ENCODE measurements at places on chromosomes 3 and 15.

GRCh38 chr3:99686955-99687612 lies 48.7 kb downstream of the COL8A1 start:
- DNase-seq = peak; percentile 76

DNA sequence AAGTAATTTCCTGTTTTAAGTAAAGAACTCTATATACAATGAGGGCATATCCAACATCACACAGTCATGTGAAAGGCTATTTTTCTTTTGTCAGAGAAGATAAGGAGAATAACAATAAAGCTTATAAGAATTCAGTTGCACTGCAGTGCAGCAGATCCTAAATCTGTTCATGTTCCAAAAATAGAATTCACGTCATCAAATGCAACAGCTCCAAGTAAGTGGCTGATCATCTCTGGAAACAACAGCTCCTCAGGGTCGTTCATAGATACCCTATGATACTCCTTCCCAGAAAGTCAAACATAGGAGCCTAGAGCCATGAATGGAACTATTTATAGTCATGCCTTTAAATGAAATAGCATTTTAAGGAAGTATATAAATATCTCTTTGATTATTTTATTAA lies 100.2 kb downstream of the FMN1 start:
- DNase-seq = no peak

DNA sequence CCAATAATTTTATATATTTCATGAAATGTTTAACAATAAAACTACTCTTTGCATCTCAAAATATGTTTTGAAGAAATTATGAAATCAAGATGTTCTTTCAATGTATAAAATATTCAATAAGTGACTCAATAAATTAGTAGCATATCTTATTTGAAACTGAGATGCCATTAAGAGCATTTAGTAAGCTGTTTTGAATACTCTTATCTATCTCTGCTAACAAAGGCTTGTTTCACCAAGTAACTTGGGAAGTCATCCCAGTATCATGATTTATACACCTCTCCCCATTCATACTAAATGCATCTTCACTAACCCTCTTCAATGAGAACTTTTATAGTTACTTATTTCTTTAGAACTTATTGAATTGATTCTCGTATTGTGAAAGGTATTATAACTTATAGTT lies 43.1 kb downstream of the TNIK start:
- DNase-seq = no peak

GRCh38 chr3:53800041-53800906 lies 45.9 kb downstream of the CHDH start:
- DNase-seq = no peak

GRCh38 chr3:123344175-123344906 lies 104.5 kb downstream of the ADCY5 start:
- DNase-seq = peak; percentile 45

- peak; percentile 23 for DNase-seq
Measured at GRCh38 chr3:28576614-28577200, 228.1 kb upstream of the AZI2 start.

- DNase-seq = no peak
Measured at GRCh38 chr15:89123181-89123525, 34.9 kb downstream of the ABHD2 start.

GRCh38 chr3:54793171-54793570 lies 134.7 kb downstream of the LRTM1 start:
- DNase-seq = no peak

DNA sequence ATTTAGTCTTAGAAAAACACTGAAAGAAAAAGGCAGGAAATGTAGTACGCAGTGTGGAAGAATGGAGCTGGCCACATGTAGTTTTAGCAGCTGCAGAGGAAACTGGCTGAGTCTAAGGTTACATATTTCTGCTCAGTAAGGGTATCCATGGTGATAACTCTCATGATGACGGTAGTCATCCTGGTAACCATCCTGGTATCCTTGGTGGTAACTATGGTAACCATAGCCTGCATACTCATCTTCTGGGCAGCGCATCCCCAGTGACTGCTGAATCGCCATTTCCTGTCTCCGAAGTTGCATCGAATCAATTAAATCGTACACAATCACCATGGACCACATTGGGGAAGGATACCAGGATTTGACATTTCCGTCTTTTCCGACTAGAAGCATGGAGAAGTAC lies 35.7 kb downstream of the CCDC80 start:
- peak; percentile 55 for DNase-seq

- no peak for DNase-seq
Measured at GRCh38 chr3:30075514-30075913, 530.9 kb upstream of the TGFBR2 start.

DNA sequence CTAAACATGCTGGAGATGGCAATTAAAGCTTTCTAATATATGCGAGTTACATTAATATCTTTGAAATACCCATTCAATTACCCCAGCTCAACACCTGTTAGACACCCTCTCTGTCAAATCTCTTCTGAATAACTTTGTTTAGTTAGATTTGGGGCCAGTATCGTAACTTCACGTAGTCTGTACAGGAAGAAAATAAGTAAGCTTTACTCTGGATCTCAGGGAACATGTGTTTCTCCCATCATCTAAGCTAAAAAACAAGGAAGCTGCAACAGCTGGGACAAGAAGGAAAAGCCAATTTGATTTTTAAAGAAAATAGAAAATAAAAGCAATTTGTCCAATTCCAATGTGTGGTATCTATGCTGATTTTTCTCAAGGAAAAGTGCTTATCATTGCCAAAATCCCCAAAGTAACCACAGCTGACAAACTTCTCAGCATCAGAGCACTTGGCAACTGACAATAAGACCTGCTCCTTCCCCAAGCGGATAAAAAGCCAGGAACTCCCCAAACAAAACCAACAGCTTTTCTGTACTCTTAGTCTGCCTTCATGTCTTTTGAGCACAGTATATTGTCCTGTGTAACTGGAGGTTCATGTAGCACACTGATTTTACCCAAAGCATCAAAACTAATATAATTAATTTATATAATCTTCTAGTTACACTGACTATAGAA lies 279.1 kb downstream of the ZBTB20 start:
- no peak for DNase-seq

DNA sequence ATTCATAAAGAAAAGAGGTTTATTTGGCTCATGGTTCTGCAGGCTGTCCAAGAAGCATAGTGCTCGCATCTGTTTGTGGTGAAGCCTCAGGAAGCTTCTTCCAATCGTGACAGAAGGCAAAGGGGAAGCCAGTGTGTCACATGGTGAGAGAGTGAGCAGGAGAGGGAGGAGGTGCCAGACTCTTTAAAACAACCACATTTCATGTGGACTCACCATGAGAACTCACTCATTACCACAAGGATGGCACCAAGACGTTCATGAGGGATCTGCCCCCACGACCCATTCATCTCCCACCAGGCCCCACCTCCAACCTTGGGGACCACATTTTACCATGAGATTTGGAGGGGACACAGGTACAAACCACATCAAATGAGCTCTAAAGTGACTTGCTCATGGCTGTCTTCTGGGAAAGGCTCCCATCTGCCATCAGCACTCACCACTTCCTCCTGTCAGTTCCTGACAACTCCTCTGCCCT lies 327.3 kb upstream of the TLE3 start:
- no peak for DNase-seq

- no peak for DNase-seq
Measured at GRCh38 chr3:8838234-8838633, 68.8 kb upstream of the OXTR start.

DNA sequence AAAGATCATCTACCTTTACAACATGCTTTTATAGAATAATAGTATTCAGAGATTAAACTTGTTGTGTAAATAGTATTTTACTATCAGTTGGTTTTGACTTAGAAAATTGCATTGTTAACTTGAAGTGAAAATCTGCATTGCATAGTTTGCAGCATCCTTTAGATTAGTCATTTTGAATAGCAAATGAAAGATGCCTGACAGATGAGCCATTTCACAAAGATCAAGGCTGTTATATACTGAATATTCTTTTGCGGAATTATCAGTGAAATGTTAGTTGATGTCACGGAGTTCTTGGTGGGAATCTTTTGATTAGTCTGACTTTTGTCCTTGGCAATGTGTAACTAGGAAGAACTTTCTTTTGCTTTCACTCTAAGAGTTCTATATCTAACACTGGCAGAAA lies 24.5 kb downstream of the RSRC1 start:
- no peak for DNase-seq

DNA sequence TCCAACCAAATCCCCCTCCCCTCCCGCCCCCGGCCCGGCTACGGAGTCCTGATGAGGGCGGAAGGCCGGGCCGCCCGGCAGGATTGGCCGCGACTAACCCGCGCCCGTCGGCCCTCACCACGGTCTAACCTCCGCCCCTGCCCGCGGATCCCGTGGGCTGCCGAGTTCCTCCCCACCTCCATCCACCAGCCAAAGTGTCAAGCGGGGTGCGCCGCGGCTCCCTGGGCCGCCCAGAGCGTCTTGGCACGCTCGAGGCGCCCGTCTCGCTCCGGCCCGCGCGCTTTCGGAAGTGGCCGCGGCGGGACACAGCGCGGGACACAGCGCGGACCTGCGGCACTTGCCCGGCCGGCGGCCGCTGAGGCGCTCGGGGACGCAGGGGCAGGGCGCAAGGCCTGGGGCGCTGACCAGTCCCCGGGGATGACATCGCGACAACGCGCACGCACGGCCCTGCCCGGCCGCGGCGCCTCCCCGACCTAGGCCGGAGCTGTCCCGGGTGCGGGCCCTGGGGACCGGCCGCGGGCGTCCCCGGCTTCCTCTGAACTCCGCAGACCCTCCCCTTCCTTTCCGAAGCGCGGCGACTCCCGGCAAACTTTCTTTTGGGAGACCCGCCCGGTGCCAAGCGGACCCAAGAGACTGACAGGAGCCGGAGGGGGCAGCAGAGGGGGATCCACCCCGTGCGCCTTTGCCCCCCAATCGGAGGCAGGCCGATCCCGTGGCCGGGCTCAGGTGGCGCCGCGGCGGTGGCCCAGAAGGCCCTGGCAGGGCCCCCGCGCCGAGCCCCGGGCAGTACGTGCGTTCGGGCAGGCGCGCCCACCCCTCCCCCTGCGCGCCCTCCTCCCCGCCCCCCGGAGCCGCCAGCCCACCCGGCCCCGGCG lies 112.8 kb upstream of the ICE2 start:
- peak; percentile 74 for DNase-seq

- DNase-seq = no peak
Measured at GRCh38 chr3:41267975-41268640, 68.8 kb downstream of the CTNNB1 start.

DNA sequence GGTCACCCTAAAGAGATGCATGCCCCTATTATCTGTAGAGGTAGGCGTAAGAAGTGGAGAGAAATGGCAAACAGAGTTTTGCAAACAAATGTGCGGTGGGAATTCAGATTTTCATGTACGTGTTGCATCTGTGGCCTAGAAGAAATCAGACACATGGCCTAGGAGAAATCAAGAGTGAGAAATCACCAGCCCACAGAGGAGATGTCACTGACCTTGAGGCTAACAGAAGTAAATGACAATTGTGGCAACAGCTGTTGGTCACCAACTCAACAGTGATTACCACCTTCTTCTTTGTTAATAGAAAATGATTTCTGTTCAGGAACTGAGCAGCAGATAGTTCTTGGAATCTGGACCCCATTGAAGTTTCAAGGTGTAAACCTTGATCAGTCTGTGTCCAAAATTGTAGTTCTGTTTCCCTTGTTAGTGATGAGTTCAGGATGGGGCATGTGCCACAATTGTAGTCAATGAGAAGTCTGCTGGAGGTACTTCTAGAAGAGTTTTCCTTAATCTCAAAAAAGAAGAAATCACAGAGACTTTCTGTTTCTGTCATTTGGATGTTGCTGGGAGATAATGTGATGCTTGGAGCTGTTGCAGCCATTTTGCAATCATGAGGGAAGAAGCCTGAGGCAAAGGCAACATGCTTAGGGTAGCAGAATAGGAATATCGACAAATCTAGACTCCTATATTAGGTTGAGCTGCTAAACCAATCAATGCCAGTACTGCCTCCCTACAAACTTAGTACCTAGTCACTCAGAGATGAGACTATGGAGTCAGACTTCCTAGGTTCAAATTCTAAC lies 34.3 kb upstream of the RFTN1 start:
- DNase-seq = no peak

- DNase-seq = no peak
Measured at GRCh38 chr3:8482960-8483665, 18.5 kb upstream of the LMCD1 start.

DNA sequence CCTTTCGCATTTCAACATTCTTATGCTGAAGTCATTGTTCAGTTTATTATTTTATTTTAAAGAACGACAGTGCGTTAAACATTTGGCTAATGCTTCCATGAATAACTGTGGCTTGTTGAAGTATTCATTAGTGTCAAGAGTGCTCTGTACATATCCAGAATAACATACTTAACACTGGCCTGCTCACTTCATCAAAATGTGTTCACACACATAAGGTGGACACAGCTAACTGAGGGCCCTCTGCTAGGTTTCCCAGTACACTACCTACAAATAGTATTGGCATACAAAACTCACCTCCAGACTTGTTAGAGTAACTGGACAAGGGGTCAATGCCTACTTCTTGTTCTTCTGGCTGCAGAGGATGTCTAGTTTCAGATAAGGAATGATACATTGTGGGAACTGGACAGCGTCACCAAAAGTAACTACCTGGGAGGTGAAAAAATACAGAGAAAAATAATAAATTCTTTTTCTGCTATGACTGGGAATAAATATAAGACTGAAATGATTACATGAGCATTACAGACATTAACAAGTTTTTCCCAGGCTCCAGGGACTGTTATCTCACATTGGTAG lies 234.2 kb downstream of the TBC1D5 start:
- DNase-seq = no peak

DNA sequence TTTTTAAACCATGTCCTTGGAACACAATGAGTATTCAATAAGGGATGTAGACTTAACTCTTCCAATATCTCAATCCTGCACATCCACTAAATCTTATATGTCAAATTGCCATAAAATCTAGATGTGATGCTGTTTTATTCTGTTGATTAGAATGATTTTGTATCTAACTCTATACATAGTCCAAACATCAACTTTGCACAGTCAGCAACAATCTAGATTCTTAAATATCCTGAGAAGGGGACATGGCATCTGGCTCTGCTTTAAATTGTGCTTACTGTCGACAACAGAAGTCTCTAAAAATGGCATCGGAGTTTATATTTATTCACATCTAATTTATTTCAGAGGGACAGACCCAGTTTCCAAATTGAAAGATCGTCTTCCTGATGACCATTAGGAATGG lies 276.2 kb downstream of the GAP43 start:
- no peak for DNase-seq

DNA sequence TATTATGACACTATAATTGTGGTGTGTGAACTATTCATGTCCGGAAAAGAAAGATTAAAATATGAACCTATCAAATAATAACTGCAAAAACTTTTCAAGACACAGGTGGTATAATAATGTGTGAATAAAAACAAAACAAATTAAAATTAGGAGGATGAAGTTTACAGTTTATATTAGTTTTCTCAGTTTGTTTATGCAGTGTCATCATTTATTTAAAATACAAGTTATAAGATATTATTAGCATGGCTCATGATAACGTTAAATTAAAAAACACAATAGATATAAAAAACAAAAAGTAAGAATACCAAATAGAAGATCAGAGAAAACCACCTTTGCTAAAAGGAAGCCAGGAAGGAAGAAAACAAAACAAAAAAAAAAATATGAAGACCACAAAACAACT lies 963.8 kb upstream of the ALCAM start:
- no peak for DNase-seq

- no peak for DNase-seq
Measured at GRCh38 chr3:161969867-161970266, 473.3 kb downstream of the OTOL1 start.

GRCh38 chr15:47786371-47786770 lies 69.1 kb downstream of the SEMA6D start:
- DNase-seq = no peak

All from GM23338 (cell line).